Spinal cord (tissue), 10 donors: ENCODE measurements at places on chromosomes 1 and 21. TPM values are rescaled to one million over a fixed set of nuclear protein-coding genes. Genes with fewer than 3 reads are reported as not detected.

- no peak for DNase-seq
Observed at GRCh38 chr1:178543290-178543607, 30.3 kb downstream of the TEX35 start.

GRCh38 chr1:52296345-52296744 is 69.7 kb downstream of the CC2D1B start:
- DNase-seq: peak; percentile 3

GRCh38 chr1:109539676-109540075 is at the start of gene GPR61:
GPR61 (plus strand) TSS chr1:109539872; CDS start chr1:109543023, 3,151 bp downstream.
- no peak for DNase-seq

The LIPI gene
- total RNA-seq: not detected

- no peak for DNase-seq
Observed at GRCh38 chr1:34066166-34066565, 98.9 kb downstream of the CSMD2 start.

DNA sequence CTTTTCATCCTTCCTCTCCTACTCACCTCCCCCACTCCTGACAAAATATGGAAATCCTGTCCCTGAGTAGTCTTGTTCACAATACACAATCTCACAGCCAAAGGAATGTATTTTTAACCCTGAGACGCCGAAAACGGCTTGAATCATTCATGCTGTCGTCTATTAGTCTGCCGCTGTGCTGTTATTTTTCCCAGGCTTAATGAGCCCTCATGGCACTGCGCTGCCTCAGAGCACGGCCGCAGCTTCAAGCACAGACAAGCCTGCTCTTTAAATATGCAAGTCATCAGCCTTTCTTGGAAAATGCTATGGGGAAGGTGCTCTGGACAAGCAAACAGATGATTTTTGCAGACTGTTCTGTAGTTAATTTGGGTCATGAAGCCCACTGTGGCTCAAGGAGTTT is 302.7 kb downstream of the DISC1 start:
- peak; percentile 91 for DNase-seq

GRCh38 chr1:98090351-98090750 is 169.5 kb upstream of the DPYD start:
- no peak for DNase-seq

DNA sequence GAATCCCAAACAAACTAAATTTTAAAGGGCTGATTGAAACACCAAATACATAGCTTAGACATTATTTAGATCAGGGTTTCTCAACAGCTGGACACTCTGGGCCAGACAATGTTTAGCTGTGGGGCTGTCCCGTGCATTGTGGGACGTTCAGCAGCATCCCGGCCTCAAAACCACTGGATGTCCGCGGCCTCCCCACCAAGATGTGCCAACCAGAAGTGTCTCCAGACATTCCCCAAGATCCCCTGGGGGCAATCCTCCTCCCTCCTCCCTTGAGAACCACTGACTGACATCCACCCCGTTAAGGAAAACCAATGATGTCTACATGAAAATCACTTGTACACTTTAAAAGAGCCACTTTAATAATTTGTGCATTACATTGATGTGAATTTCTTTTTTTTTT is 38.4 kb downstream of the CLSTN1 start:
- DNase-seq: no peak

DNA sequence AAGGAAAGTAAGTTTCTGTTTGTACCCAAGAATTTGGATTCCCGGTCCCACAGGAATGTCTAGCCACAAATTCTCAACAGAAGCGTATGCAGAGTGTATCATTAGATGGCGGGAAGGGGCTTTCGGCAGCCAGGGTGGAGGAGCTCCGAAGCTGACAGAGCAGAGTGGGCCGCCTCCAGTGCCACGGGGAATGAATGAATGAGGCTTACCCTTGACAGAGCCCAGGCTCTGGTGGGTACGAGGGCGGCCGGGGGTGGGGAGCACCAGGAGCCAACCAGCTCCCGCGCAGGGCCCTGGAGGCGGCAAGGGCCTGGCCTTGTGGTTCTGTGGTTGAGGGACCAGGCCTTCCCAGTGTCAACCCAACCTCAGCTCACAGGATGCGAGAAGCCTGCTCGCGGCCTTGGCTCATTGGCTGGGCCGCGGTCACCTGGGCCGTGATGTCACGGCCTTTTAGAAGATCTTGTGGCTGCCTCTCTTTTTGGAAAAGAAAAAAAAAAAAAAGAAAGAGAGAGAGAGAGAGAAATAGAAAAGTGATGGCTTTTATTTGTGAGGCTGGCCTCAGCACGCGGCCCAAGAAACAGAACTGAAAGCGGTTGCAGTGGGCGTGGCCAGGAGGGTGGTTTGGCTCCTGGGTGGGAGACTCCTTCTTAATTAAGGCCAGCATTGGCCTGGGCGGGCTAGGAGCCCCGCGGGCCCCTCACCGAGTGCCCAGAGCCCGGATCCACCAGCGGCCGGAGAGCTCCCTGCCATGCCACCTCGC is 34.9 kb upstream of the RUNX3 start:
- no peak for DNase-seq

The SLAMF7 gene
- 0.59 TPM for total RNA-seq

GRCh38 chr1:76428028-76428427 is 353.5 kb downstream of the ST6GALNAC3 start:
- DNase-seq: no peak

The DNAJC8 gene
- 49.3 TPM for total RNA-seq

GRCh38 chr1:151713044-151713443 is 3.6 kb downstream of the CELF3 start:
- no peak for DNase-seq

DNA sequence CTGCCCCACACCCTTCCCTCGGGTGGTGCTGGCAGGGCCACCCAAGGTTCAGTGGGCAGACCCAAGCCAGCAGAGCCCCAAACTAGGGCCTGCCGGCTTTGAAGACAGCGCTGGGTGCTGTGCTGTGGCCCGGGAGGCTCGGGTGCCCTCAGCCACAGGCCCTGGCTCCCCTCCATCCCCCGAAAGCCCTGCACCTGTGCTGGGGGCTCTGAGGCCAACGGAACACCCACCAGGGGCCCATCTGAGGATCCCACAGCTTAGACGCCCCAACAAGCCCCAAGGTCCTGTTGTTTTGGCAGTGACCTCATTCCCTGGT is 8.6 kb downstream of the ITGB2 start:
- no peak for DNase-seq

GRCh38 chr21:43341378-43342161 is 85.4 kb downstream of the SIK1 start:
- DNase-seq: no peak

- no peak for DNase-seq
Observed at GRCh38 chr1:147784941-147785340, 24.5 kb upstream of the GJA5 start.

DNA sequence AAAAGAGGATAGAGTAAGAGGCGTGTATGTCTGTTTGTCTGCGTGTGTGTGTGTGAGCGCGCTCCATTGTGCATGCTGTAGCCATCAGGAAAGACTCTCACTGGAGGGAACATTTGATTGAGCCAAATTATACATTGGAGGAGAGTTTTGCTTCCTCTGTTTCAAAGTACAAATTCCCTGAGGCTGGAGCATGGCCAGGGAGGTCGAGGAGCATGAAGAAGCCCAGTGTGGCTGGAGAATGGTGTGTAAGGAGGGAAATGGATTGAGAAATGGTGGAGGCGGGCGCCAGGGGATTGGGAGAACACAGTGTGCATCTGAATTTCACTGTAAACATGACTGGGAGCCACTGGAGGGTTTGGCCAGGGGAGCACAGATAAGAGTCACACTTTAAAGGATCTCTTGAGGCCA is 22.1 kb upstream of the EFNA1 start:
- no peak for DNase-seq

DNA sequence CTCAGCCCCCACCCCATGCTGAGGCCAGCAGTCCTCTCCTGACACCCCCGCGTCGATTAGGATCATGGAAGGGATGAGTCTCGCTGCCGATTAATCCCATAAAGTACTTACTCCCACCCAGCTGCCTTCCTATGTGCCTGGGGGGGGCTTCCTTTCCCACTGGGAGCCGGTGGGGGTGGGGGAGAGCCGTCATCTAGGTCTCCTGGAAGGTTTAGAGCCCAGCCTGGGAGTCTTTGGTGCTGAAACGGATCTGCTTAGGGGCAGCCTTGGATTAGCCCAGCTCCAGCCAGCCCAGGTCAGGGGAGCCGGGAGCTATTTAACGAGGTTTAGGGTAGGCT is 9.8 kb downstream of the SAMD11 start:
- no peak for DNase-seq

DNA sequence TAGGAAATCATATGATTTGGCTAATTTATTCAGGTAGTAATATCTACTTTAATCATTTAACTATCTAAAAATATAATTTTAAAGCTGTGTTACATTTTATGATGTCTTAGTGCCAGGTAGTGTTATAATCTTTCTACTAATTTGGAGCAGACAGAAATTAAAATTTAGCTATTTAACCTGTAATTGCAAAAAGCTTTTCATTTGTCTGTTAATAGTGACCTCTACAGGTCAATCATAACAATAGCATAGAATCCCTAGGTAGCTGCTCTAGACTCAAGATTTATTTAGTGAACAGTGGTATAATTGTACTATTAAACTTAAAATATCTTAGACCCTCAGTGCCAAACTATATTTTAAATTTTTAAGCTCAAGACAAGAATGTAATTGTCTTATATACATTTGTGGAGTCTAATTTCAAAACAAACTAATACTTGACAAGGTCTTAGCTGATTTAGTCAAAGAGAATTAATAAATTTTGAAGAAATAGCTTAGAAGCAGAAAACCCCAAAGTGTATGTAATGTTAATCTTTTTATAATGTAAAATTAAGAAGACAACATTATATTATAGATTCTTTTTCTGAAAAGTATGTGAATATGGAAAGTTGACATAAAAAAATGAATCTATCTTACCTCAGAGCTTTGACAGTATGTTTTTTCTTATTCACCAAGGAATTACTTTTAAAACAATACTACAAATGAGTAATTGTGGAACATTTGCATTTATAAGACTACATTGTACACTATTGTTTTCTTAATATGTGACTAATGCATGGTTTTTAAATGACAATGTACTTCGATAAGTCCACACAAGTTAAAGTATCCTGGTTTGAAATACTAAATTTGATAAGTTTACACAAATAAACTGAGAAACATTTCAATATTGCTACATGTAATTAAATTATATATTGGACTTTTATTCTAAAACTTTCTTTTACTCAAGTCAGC is 64.1 kb upstream of the RNPC3 start:
- DNase-seq: no peak

DNA sequence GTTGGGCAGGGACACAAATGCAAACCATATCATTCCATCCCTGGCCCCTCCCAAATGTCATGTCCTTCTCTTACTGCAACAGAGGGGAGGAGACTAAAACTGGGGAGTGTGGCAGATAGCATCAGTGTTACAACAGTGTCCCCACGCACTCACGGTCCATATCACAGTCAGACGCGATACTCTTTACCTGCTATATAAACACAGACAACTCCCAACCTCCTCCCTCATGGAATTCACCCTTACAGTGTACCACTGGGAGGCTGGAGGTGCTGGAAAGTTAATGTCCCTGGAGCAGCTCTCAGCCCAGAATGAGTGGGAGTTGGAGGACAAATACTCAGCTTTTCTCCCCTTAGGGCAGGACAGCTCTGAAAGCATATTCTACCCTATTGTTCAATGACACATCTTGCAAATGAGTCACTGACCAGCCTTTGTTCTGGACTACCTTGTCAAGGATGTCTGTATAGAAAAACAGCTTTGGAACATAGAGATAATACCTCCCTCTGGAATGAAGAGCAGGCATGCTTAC is 445.9 kb downstream of the SETD4 start:
- no peak for DNase-seq

GRCh38 chr1:60283690-60284089 is 210.1 kb upstream of the C1orf87 start:
- no peak for DNase-seq

The KLF17 gene
- total RNA-seq: 0.69 TPM

The SERPINC1 gene
- total RNA-seq: 0.99 TPM

GRCh38 chr1:222557148-222557547 is 9.2 kb upstream of the HHIPL2 start:
- DNase-seq: no peak

The CCDC17 gene
- not detected for total RNA-seq

GRCh38 chr1:24963099-24963872 is 33.2 kb upstream of the RUNX3 start:
- no peak for DNase-seq

DNA sequence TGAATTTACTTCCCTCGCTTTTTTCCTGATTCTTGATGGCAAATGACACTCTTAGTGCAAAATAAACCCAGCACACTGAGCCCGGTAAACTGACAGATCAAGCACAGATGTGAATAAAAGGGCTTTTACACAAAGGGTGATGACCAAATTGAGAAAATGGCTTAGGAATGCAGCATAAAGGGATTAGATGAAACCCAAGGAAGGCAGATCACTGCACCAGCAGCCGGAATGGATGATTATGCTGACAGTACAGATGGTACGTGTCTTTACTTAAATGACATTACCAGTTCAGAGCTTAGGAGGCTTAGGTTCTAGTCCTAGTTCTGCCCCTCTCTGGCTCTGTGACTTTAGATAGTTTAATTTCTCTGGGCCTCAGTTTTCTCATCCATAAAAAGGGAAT is 12.0 kb downstream of the PKP1 start:
- no peak for DNase-seq

DNA sequence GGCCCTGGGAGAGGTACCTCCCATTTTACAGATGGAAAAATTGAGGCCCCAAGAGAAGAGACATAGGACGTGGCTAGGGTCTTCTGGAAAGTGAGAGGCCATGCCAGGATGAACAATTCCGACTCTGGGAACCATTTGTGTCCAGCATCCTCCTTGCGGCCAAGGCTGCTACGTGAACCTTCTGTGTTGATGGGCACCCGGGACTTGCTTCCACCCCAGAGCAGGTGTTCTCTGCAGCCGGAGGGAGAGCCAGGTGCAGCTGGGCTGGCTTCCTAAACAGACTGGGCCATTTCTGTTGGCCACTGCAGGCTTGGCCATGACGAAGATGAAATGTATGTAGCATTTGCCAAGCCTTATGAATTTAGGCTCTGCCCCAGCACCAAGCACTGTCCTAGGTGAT is 118.9 kb downstream of the PRDM2 start:
- no peak for DNase-seq

DNA sequence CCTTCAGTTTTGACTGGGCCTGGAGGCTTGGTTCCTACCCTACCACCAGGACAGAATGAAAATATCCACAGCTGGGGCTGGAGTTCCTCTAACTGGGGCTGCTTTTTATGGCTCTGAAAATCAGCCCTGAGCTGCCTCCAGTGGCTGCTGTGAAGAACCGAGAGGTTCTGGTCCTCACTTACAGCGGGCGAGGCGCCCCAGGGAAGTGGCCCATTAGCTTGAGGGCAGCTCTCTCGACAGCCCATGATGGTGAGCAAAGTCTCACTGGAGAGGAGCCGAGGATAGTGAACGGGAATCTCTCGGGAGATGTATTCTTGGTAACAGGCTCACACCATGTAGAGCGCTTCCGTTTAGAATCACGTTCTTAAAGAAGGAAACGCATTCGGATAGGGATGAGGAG is 459.7 kb downstream of the KIF26B start:
- DNase-seq: no peak

GRCh38 chr1:12448746-12449177 is 169.2 kb downstream of the DHRS3 start:
- DNase-seq: no peak

The LCE1F gene
- total RNA-seq: not detected

The EDARADD gene
- 0.89 TPM for total RNA-seq

- peak; percentile 53 for DNase-seq
Observed at GRCh38 chr1:57162607-57163261, 196.9 kb upstream of the C8B start.

- DNase-seq: peak; percentile 80
Observed at GRCh38 chr1:68291688-68292384, 59.5 kb upstream of the WLS start.
